ENCODE measurements at places on chromosomes 13 and 19.

DNA sequence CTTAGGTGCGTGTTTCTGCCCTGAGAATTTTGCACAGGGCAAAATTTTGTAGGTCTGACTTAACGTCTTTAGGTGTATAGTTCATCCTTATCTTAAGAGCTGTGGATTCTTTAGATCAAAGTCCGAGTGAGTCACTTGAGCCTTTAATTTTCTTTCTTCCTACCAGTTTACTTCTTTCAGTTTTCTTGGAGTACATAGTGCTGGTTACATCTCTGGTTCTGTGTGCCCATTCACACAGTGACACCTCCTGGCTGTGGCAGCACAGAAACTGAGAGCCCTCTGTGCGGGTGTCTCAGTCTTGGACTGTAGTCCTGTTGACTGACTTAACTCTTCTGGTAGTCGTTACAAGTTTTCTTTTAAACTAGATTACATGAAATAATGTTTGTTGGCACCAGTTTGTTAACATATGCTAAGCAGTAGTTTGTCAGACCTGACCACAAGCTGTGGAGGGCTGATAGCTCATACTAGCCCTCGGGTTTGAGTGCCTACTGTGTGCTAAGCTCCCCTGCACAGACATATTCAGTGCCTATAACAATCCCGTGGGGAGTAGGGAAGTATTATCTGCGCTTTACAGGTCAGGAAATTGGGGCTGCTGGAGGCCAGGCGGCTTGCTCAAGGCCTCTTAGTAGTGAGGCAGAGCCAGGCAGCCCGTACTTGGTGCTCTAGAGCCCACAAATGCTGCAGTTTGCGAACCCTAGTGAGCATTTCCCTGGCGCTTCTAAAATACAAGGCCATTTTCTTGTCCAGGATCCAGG, 1.6 kb downstream of the GATAD2A start:
- no peak for DNase-seq

GRCh38 chr13:105442949-105443699, 1092.3 kb downstream of the EFNB2 start:
- no peak for DNase-seq

DNA sequence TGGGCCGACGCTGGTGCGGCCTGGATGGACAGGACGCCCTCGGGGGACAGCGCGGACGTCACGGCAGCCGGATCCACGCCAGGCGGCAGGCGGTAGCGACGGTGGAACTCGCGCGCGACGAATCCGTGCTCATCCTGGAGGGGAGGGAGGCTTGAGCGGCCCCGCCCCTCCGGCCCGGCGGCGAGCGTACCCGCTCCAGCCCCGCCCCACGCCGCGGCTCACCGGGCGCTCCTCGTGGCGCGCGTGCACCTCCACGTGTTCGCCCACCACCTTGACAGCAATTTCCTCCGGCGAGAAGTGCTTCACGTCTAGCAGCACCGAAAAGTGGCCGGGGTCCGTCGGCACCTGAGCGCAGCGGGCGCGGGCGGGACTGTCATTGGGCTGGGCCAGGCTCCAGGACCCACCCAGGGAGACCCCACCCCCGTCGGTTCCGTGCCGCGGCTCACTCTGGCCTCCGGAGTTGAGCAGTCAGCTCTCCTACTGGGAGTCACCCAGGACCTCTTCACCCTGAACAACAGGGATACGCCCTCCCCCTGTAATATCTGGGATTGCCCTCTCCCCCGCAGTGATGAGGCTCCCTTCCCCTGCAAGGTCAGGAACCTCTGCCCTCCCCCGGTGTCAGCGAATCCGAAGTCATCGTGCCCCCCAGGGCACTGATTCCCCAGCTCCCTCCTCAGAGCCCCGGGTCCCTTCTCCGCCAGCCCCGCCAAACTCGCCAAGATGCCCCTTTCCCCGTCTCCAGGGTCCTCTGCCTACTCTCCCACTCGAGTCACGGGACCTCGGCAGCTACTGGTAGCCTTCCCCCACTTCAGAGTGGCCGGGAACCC, 1.1 kb downstream of the HSPB6 start:
- DNase-seq: no peak

DNA sequence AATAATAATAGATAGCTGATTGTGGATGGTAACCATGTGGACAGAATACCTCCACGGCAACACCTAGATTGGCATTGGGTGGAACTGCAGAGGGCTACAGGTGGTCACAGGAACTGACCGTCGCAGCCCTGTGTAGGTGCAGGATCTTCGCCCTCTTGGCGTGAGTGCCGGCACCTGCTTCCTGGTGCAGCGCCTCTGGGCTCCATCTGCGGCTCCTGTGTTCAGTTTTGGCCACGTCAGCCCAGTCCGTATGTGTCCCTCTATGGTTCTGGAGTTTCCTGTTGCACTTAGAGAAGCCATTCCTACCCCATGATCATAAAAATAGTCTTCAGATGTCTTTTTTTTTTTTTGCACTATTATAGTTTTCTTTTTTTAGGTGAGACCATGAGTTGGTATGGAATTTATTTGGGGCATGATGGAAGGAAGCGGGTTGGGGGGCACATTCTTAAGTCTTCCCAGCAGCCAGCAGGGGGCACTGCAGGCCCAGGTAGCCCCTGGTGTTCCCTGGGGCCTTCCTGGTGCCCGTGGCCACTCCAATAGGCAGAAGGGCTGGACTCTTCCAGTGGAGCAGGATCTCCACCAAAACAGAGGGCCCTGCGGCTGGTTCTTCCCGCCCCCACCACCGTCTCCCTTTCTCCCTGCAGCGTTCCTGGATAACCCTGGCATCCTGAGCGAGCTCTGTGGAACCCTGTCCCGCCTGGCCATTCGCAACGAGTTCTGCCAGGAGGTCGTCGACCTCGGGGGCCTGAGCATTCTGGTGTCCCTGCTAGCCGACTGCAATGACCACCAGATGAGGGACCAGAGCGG, 10.1 kb upstream of the SLC25A42 start:
- DNase-seq: no peak

- DNase-seq: no peak
Observed at GRCh38 chr19:38173291-38174041, 50.6 kb downstream of the DPF1 start.

DNA sequence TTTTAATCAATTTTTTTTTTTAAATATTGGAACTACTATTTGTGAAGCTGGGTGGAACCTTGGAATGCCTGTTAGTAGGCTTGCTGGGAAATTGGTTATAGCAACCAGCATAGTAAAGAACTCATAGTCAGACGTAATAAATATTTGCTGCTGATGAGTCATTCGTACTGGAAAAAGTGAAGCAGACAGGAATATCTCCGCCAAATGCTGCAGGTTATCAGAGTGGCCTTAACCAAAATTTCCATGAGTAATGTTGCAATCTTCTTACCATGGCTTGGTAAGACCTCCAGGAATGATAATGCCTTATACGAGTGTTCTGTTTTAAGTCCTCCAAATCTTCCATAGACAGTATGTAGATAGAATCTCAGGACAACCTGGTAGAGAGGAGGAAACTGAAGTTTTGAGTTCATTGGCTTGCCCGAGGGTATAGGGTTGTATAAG, 34.2 kb downstream of the MBNL2 start:
- DNase-seq: no peak

DNA sequence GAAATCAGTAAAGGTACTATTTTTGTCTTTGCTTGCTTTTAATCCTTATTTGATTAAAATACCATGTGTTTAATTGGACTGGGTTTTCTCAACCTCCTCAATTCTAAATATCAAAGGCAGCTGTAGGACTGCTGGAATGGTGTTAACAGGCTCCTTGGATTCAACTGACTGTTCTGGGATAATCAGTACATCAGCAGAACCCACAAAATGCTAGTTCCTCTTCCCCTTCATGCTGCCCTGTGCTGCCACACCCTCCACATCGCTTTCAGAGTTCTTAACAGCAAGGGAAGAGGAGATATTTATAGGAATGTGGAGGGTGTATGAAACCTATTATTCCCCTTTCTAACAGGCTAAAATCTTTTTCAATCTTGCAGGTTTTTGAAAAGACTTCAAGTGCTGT, 82.4 kb downstream of the KCTD12 start:
- DNase-seq: no peak

DNA sequence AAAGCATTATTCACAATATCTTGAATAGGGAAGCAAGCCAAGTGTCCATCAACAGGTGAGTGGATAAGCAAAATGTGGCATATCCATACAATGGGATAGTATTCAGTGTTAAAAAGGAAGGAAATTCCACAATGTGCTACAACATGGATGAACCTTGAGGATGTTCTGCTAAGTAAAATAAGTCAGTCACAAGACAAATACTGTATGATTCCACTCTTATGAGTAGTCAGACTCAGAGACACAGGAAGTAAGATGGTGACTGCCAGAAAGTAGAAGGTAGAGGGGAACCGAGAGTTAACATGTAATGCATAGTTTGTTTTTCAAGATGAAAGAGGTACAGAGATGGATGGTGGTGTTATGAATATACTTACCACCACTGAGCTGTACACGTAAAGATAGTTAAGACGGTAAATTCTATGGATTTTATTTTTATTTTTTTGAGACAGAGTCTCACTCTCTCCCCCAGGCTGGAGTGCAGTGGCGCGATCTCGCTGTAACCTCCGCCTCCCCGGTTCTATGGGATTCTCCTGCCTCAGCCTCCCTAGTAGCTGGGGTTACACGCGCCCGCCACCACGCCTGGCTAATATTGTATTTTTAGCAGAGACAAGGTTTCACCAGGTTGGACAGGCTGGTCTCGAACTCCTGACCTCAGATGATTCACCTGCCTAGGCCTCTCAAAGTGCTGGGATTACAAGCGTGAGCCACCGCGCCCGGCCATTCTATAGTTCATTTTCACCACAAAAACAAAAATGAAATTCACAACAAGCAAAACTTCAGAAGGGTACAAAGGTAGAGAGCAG, 1.0 kb upstream of the CHAMP1 start:
- DNase-seq: no peak

DNA sequence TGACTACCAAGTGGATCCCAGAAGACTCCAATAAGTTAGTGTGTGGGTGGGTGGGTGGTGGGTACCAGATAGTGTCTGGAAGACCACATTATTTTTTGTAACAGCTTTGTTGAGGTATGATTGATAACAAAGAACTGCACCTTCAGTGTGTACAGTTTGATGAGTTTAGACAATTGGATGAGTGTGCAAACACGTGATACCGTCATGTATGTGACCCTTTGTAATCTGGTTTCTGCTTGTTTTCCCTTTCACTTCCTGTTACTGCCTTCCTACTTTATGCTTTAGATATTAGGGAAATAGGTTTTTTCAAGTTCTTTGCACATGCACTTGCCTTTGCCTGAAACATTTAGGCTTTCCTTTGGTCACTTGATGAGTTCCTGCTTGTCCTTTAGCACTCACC, 8.5 kb downstream of the RPL21 start:
- no peak for DNase-seq

GRCh38 chr19:1558552-1558951, 9.6 kb downstream of the MEX3D start:
- no peak for DNase-seq

DNA sequence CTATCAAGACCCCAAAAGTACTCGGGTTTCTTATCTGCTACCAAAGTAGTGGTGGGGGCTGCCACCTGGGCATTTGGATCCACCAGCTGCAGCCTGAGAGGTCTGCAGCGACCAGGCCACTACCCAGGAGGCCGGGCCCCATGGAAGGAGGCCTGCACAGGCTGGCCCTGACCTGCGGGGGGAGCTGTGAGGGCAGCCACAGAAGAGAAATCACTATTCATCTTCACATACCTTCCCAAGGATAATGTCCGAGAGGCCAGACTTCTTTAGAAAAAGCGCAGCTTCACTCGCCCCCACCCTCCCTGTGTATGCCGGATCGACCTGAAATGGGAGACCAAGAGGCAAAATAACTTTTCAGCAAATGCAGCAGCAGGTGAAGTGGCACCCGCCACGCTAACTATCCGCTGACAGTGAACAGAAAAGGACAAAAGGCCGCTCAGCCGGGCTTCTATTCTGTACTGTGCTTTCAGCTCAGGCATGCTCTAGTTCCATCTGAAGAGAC, 30.1 kb downstream of the EPS15L1 start:
- no peak for DNase-seq

DNA sequence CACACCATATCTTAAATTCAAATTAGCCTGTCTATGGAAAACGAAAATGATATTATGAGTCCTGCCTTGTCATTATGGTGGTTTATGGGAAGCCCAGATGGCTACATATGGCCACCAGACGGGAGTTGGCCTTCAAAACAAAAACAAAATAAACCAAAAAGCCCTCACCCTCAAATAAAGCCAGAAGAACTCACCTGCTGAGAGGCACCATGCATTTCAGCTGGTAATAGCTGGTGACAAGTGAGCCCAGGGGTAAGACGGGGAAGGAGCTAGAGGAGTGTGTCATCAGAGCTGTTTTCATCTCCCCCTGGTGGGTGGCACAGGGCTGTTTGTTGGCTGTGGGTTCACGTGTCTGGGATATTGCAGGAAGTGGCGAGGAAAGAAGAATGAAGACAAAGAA, 152.9 kb downstream of the EFNB2 start:
- no peak for DNase-seq

DNA sequence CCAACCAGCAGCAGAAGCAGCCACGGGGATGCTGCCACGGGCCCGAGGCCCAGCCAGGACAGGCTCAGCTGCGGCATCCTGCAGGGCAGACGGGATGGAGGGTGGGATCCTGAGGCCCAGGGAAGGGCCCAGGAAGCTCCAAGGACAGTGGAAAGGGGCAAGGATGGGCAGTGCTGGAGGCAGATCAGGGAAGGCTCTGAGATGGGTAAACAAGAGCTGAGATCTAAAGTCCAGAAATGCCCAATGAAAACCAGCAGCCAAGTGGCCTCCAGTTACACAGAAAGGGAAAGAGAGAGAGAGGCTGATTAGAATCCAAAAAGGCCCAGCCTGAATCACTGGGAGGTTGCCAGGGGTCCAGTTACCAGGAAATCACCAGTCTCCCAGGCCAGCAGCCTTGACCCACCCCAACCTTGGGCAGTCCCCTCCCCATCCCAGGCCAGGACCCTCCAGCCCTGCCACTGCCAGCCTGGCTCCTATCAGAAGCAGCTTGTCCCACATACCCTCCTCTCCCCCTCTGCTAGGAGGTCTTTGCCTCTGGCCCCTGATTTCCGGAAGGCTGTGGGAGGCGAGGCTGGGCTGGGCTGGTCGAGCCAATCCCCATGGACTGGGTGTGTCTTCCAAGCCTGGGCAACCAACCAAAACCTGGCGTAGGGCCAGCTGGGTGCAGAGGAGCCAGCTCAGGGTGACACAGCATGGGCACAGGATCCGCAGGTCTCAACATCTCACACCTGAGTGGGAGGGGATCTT, at the start of gene CYP4F11:
Gene CYP4F11, minus strand, starts transcription at position 198 of the 747 bp plus-strand sequence. Its CDS starts 121 bp downstream, at position 77.
- DNase-seq: no peak

GRCh38 chr13:109881347-109881725, 95.0 kb upstream of the IRS2 start:
- DNase-seq: no peak

DNA sequence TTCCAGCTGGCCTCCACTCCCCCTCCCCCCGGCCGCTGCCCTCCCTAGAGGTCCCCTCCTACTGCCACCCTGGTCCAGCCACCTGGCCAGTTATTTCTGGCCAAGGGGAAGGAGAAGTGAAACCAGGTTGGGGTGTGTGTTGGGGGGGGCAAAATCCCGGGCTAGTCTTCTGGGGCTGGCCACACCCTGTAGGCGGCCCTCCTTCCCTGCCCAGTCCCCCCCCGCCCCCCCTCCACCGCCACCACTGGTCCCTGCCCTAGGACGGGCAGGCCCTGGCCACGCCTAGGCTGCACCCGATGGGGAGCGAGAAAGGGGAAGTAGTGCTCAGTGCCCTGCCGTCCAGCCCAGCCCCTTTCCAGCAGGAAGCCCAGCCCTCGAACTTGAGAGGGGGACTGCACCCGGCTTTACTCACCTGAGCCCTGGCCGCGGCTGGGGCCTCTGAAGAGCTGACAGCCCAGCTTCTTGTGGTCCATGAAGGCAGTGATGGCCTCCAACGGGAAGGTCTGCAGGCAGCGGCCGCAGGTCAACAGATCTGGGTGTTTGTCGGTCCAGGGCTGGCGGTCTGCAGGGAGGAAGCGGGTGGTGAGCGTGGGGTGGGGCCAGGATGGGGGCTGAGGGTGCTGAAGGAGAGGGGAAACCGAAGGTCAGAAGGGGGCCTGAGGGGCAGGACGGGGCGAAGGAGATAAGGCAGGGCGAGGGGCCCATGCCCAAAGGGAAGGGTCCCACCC, 813 bp downstream of the ZNF296 start:
- peak; percentile 45 for DNase-seq

Measured in NCI-H187 (cell line).